NCI-H2081 treated with DMSO at 0.1 percent for 48 hours (cell line): ENCODE measurements at places on chromosomes 7 and 10.

- no peak for DNase-seq
Measured at GRCh38 chr7:158035343-158035742, 552.3 kb downstream of the PTPRN2 start.

- DNase-seq, result no peak
Measured at GRCh38 chr10:6143181-6143580, 54.3 kb downstream of the RBM17 start.

- DNase-seq, result no peak
Measured at GRCh38 chr7:24932815-24933214, 47.2 kb downstream of the OSBPL3 start.

- DNase-seq, result no peak
Measured at GRCh38 chr7:103865442-103865841, 124.0 kb downstream of the RELN start.

DNA sequence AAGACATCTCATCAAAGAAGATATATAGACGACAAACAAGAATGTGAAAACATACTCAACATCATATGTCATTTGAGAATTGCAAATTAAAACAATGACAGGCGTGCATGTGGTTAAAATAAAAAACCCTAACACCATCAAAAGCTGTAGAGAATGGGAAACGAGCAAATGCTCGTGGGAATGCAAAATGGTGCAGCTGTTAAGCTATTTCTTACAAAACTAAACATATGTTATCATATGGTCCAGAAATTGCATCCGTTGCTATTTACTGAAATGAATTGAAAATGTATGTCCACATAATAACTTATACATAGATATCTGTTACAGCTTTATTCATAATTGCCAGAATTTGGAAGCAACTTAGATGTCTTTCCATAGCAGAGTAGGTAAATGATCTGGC is 574.4 kb downstream of the TNS3 start:
- no peak for DNase-seq

GRCh38 chr7:151275813-151276577 is 27.5 kb upstream of the SMARCD3 start:
- DNase-seq, result no peak

DNA sequence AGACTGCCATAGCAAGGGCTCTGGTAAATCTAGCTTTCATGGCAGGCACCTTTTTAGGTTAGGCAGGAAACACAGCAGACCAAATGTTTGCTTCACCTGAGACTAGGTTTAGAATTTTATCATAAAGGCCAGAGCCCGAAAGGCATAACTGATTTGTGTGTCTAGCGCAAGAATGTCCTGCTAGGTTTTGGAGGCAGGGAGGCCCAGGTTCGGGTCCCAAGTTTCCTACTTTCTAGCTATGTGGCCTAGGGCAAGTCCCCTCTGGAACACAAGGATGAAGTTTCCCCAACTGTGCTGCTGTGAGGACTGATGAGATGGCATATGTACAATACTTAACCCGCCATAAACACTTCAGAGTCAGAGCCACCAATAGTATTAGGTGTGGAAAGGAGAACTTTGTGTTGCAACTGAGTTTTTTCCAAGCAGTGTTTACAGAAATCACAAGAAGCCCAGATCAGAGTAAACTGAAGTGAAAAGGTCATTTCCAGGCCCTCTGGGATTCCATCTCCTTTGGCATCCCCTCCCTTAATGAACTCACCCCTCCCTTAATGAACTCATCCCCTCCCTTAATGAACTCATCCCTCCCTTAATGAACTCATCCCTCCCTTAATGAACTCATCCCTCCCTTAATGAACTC is 244.9 kb downstream of the SKAP2 start:
- DNase-seq, result no peak

GRCh38 chr10:49841615-49842332 is 79.7 kb upstream of the OGDHL start:
- DNase-seq, result no peak
